ENCODE measurements at places on chromosomes 5 and 9. TPM values are rescaled to one million over a fixed set of nuclear protein-coding genes. Genes with fewer than 3 reads are reported as not detected.

The C9orf153 gene
- polyA plus RNA-seq, result 0.09 TPM

The SPARC gene
- 441 TPM for polyA plus RNA-seq

The LEAP2 gene
- polyA plus RNA-seq, result 0.85 TPM

DNA sequence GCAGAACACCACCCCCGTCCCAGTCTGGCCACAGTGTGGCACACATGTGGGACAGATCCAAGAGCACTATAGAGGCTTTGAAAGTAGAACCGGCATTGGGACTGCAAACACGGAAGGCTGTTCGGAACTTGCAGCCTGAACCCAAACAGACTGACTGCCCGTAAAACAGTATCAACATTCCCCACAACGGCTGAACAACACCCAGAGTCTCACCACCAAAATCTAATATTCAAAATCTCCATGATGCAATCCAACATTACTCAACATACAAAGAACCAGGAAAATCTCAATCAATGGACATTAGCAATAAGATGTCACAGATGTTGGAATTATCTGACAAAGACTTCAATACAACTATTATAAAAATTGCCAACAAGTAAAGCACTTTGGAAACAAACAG is 82.3 kb downstream of the ROR2 start:
- no peak for DNase-seq

The INSL4 gene
- polyA plus RNA-seq, result not detected

Measured in foreskin keratinocyte (primary cell).